ENCODE measurements at places on chromosomes 13 and 19.

- no peak for DNase-seq
Measured at GRCh38 chr13:29920025-29920643, 69.7 kb upstream of the UBL3 start.

- no peak for DNase-seq
Measured at GRCh38 chr13:40640845-40641458, 25.5 kb downstream of the FOXO1 start.

GRCh38 chr19:32330213-32330857 is 15.1 kb upstream of the ZNF507 start:
- no peak for DNase-seq

DNA sequence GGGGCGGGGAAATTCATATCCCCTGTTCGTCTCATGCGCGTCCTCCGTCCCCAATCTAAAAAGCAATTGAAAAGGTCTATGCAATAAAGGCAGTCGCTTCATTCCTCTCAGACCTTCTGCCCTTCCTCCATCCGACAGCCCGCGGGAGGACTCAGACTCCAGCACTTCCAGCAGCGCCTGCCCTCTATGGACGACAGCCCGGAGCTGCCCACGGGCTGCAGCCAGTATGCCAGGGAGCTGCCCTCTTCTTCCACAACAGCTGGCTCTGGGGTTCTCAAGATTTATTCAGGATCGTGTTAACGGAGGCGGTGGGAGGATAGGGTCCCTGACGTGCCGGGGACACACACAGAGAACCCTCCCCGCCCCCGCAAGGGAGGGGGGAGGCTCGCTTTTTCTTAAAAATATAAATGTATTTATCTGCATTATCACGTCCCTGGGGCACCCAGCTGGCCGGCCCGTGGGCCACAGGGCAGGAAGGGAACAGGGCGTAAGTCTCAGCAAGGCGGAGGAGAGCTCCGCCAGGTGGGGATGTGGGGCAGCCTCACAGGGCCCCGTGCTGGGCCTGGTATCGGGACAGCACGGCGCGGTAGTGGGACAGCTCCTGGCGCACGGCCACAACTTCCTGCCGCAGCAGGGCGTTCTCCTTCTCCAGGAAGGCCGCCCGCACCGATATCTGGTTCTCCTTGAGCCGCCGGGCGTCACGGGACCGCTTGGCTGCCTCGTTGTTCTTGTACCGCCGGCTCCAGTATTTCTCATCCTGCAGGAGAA is 6.7 kb downstream of the DBP start:
- no peak for DNase-seq

DNA sequence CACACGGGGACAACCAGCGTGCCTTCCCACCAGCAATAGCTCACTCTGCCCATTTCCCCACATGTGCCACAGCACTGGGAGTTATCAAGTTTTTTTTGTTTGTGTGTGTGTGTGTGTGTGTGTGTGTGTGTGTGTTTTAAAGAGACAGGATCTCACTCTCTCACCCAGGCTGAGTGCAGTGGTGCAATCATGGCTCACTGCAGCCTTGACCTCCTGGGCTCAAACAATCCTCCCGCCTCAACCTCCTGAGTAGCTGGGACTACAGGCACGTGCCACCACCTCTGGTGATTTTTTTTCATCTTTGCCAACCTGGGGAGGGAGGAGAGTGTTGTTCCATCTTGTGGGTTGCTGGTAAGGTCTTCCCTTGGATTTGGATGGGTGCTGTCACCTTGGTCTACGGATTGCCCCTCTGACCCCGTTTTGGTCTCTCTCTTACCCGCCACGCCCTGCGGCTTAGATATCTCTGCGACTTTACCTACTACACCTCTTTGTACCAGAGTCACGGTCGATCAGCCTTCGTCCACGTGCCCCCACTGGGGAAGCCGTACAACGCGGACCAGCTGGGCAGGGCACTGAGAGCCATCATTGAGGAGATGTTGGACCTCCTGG is 22.6 kb downstream of the PGPEP1 start:
- no peak for DNase-seq

Measured in NCI-H1436 (cell line).